ENCODE measurements at places on chromosomes 5 and 9. TPM values are rescaled to one million over a fixed set of nuclear protein-coding genes. Genes with fewer than 3 reads are reported as not detected.

Gene GZMA
- total RNA-seq: 1.1 TPM

DNA sequence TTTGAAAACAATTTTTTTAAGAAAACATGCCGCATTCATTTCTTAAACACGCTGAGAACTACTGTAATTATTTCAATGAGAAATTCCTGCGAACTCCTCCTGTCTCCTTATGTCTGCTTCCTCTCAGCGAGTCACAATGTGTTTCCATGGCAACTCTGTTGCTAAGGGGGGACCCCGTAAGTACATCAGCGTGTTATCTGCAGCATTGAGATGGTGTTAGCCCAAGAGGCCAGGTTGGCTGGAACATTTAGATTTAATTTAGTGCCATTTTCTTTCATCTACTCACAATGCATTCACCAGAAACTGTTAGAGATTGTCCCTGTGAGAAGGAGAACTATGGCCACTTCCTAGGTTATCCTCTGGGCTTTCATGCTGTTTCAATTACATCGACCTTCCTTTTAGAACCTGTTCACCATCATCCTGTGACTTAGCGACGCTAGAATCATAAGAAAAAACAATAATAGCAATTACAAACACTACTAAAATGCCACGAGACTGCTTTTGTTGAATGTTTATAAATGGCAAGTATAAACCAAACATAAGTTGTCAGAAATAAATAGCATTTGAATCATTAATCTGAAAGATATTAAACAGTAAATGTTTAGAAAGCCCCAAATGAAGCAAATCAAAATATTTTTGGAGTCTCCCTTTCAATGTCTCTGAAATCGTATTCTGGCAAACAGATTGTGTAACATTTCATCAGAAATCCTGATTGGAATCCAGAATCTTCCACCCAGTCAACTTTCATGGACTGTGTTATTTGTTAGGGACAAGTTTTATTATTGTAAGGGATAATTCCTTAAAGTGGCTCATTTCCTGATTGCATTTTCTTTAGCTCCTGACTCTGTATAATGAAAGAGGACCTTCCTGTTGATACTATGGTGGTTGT lies 39.7 kb upstream of the SHC3 start:
- DNase-seq: no peak

GRCh38 chr5:57002959-57003485 lies 51.1 kb upstream of the MIER3 start:
- DNase-seq: no peak

Gene MAP1B
- total RNA-seq: 616 TPM

DNA sequence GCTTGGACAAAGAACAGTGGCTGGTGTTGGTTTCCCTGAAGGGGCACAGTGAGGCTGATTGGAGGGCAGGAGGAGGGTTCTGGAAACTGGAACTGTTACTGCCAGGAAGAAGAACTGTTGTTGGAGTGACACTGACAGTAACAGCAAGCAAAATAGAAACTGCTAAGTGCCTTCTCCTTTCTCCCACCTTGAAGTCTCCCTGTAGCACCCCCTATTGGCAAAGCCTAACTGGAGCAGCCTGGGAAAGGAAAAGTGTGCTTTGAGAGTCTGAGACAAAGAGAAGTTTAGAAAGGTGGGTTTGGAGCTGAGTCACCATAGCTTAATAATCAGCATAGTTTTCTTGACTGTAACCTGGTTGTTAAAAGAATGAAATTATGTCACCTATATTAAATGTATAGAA lies 2.5 kb upstream of the TMEM174 start:
- no peak for DNase-seq

DNA sequence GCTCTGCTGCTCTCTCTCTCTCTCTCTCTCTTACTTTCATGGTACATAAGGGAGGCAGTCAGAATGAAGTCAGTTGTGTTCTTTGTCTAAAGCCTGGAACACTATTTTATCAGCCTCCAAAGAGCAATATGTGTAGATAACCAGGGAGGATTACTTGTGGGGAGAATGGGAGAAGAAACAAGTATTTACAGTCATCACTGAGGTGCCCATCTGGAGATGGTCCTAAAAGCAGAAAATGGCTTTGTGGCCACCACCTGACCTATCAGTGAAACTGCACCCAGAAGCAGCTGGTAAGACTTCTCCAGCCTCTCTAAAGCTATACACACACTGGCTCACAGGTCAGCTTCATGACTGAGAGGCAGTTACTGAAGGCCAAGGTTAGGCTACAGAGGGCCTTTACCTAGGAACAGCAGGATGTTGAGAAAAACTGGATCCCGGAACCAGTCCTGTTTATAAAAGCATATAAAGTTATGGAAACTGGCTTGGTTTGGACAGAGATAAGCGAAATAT lies 75.1 kb downstream of the MRPS27 start:
- no peak for DNase-seq

- no peak for DNase-seq
These were observed 19.9 kb upstream of the CYLC2 start for GRCh38 chr9:102975251-102975650.

GRCh38 chr5:135861641-135862040 lies 27.2 kb downstream of the SLC25A48 start:
- DNase-seq: no peak

- DNase-seq: no peak
These were observed 1.8 kb upstream of the DIPK1B start for GRCh38 chr9:136710543-136710942.

DNA sequence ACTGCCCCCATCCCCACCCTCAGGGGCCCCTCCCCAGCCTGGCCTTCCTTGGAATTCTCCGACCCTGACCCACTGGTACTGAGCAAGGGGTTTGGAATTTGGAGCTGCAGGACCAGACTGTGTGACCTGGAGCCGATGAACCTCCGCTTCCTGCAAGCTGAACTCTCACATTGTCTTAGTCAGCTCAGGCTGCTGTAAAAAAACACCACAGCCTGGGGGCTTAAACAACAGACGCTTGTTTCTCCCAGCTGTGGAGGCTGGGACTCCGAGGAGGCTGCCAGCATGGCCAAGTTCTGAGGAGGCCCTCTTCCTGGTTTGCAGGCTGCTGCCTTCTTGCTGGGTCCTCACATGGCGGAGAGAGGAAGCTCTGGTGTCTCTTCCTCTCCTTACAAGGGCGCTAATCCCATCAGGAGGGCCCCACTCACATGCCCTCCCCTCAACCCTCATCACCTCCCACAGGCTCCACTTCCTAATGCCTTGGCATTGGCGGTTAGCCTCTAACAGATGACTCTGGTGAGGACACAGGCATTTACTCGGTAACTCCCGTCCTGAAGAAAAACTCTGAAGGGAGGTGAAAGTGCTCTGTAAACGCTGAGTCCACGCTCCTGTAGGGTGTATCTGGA lies 42.4 kb downstream of the C5orf15 start:
- DNase-seq: no peak

- no peak for DNase-seq
These were observed 14.1 kb upstream of the SPARC start for GRCh38 chr5:151700820-151701219.

Gene ENTREP1
- 2.1 TPM for total RNA-seq

Gene STC2
- total RNA-seq: 2.0 TPM

GRCh38 chr9:137172901-137173795 lies 1.3 kb upstream of the TMEM210 start:
- DNase-seq: no peak

DNA sequence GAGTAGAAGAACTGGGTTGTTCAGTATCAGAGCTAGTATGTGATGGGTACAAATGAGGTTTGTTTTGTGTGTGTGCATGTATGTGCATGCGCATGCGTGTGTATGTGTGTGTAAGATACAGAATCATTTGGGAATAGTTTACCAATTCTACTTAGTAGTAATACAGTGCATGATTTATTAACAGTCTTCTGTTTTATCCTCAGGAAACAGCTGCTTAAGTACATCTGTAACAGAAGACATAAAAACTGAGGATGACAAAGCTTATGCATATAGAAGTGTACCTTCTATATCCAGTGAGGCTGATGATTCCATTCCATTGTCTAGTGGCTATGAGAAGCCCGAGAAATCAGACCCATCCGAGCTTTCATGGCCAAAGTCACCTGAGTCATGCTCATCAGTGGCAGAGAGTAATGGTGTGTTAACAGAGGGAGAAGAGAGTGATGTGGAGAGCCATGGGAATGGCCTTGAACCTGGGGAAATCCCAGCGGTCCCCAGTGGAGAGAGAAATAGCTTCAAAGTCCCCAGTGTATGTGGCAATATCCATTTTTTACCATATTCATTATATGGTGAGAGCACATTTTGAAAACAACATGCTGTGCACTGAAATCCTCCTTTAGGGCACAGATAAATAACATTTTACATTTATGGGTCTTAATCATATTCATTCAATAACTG lies 228.5 kb downstream of the KDM4C start:
- DNase-seq: no peak

DNA sequence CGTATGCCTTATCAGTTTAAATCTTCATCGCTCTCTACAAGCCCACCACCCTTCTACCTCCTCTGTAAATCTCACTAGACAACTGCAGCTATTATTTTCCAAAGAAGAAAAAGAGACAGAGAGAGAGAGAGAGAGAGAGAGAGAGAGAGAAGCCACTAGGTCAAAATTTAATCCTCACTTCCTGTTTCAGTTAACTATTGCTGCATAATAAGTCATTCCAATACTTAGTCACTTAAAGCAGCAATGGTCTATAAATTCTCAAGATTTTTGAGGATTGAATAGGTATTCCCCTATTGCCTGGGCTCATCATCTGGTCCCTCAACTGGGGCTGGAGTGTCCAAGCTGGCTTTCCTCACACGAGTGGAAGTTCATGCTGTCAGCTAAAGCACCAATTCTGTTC lies 68.8 kb downstream of the ITGA1 start:
- no peak for DNase-seq

DNA sequence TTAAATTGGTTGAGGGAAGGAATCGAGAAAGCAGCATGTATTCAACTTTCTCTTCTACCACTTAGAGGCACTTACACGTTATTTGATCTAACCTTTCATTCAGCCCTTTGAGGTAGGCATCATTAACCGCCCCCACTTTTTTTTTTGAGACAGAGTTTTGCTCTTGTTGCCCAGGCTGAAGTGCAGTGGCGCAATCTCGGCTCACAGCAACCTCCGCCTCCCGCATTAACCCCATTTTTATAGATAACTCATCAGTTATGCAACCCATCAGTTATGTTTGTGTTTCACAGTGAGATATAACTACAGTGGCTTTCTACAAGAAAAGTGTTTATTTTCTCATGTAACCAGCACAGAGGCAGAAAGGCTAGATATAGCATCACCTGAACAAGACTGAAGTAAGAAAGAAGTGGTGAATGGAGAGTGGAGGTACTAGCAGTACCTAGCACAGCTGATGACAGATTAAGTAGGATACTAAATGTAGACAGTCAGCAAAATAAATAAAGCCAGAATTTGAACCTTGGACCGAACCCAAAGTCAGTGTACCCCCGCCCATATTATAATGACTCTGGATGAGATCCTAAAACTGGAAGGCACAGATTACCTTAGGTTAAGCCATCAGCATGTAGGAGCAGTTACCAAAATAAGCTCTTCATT lies 91.2 kb downstream of the PJA2 start:
- no peak for DNase-seq

DNA sequence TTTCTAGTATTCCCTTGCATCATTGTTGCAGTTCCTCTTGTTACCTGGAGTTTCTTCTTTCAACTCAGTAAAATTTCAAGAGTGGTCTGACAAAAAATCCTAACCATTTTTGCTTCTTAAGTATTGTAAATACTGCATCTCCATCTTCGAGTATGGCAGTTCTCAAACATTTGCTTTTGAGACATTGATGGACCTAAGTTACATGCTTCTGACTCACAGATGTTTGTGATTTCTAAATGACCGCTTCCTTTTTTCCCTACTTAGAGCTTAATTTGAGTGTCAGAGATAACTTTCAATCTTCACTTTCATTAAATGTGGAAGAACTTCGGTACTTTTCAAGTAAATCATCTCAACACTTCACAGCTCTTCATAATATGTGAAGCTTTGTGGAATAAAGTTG lies 4.2 kb downstream of the UHRF2 start:
- DNase-seq: no peak

GRCh38 chr9:96320749-96321280 lies 18.8 kb upstream of the HSD17B3 start:
- no peak for DNase-seq

GRCh38 chr9:80934095-80934494 lies 755.3 kb downstream of the TLE1 start:
- no peak for DNase-seq

- DNase-seq: no peak
These were observed 200.7 kb downstream of the SLC12A2 start for GRCh38 chr5:128284236-128284635.

GRCh38 chr5:98144116-98144515 lies 629.3 kb upstream of the RGMB start:
- no peak for DNase-seq

DNA sequence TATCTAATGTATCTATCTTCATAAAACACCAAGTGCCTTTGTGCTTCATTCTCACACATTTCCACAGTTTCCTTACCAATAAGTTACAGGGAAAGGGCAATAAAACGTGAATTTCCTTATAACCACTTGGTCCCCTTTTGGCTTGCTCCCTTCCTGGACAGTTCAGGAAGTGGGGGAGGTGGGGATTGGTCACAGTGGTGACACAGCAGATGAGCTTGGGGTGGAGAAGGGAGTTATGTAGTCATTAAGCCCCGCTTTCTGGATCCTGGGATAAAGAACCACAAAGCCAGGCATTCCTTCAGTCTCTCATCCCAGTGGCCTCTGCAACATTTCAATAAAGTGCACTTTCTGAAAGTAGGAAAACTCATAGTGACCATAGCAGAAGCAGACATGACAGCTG lies 47.1 kb upstream of the FYB1 start:
- DNase-seq: no peak

GRCh38 chr9:109101810-109102209 lies 17.9 kb downstream of the TMEM245 start:
- DNase-seq: no peak

Gene CARTPT
- total RNA-seq: not detected

DNA sequence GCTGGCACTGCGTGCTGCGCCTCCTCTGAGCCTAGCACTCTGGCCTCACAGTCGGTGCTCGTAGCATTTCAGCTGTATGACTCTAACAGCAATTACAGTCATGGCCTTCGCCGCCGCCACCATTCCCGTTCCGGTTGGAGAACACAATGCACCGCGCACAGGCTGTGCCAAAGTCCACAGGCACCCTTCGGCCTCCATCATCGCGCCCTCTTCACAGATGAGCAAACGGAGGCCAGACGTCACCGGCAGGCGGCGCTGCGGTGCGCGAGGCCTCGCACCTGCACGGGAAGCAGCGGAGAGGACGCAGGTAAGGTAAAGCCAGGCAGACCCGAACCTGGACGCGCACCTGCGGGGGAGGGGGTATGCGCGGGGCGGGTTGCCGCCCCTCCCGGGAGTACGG lies 128.9 kb downstream of the BARX1 start:
- DNase-seq: no peak

DNA sequence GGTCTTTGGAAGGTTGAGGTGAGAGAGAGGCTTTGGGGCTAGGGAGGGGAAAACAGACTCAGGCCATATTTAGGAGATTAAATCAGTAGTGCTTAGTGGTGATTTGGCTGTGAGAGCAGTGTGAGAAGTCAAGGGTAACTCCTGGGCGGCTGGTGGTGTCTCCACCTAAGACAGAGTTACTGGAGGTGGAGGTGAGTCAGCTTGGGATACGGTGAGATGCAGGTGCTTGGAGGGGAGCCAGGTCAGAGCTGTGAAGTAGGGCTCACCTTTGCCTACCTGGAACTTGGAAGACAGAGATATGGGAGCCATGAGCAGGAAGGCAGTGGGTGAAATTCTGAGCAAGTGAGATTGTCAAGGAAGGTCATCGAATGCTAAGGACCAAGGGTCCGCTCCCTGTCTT lies 24.5 kb downstream of the RGS3 start:
- no peak for DNase-seq

Gene SLC27A4
- total RNA-seq: 36.8 TPM

Gene SLC6A7
- total RNA-seq: not detected

GRCh38 chr5:39341896-39342295 lies 22.4 kb downstream of the C9 start:
- DNase-seq: no peak

- DNase-seq: no peak
These were observed 1.4 kb upstream of the QRFP start for GRCh38 chr9:130897848-130898551.

Gene MPDZ
- 81.2 TPM for total RNA-seq

All from thoracic aorta (tissue), 2 donors.